T-helper 17 cell (primary cell): ENCODE measurements at places on chromosomes 4 and X.
A peak's percentile ranks its signal among the peaks of the same experiment; 100 is the strongest.

DNA sequence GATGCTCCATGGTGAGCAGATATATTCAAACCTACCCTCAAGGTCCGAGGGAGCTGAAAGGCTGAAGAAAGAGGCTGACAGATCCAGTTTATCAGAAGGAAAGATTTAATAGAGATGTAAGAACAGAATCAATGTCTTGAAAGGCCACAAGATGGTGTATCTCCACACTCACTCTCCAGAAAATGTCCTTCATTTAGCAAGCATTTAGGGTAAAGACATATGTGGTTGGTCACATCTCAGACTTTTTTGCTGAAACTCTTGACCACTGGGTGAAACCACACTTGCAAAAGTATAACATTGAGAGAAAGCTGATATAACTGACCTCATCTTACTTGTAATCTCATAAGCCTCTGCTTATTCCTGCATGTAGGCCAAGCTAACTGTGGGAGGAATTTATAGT, 745.8 kb upstream of the GALNTL6 start:
- H3K27ac ChIP-seq: no peak overlapping the region
- DNase-seq: no peak
- no peaks in the 10 kb centered on the region for H3K4me1 ChIP-seq
- H3K4me3 ChIP-seq: no peak overlapping the region
- no peaks in the 10 kb centered on the region for H3K36me3 ChIP-seq

GRCh38 chrX:153874366-153875125, 11.4 kb downstream of the L1CAM start:
- H3K27ac ChIP-seq: peak overlapping the region; percentile 78
- peaks cover 6% of the 10 kb centered on the region for H3K27me3 ChIP-seq

DNA sequence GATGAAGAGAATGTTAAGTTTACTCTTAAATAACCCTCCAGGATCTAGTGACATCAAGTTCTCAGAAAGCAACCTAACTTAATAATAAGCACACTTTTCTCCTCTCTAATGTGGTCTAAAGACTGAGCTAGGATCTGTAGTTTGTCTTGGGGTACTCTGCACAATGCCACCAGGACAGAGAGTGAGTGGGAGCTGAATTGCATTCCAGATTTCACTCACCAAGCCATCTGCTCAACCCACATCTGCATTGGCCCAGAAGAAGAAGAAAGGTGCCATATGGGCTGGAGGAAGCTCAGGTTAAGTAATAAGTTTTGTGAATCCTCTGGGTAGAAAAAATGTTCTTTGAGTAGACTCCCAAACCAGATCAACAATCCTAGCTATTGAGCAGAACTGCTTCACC, 384.6 kb downstream of the PPP3CA start:
- no peaks in the 10 kb centered on the region for H3K4me1 ChIP-seq
- no peak for DNase-seq
- H3K27me3 ChIP-seq: no peaks in the 10 kb centered on the region
- H3K36me3 ChIP-seq: no peaks in the 10 kb centered on the region
- H3K4me3 ChIP-seq: no peak overlapping the region

- no peaks in the 10 kb centered on the region for H3K36me3 ChIP-seq
- no peaks in the 10 kb centered on the region for H3K4me1 ChIP-seq
- no peak overlapping the region for H3K4me3 ChIP-seq
- peaks cover 13% of the 10 kb centered on the region for H3K27me3 ChIP-seq
- DNase-seq: no peak
These were observed 135.0 kb upstream of the SCML1 start for GRCh38 chrX:17602245-17602644.

DNA sequence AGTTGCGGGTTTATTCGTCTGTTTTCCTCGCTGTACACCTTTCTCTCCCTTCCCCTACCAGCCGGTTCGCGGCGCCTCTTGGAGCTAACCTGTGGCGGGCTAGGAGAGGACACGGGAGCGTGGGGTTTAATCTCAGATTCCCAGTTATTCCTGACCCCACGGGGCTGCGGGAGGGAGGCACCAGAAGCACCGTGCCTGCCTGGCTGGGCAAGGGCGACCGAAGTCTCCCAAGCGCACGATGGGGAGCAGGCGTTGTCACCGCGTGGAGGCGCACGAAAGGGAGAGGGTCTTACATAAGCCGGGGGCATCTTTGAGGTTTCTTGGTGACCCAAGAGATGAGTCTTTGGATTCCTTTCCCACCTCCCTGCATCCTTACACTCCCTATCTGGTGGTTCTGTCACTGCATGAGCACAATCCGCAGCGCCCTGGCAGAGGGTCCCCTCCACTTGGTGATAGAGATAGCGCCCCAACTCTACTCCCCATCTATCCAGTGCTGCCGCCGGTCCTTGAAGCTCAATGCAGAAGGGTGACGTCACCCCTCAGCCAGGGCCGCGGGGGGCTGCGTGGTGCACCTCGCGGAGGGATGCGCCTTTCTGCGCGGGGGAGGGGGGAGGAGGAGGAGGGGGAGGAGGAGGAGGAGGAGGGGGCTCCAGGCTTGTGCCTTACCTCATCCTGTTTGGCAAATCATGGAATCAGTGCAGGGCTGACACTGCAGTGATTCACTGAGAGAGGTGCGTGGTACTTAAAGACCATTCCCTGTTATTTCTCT, 793 bp downstream of the TSPAN7 start:
- no peak for DNase-seq
- H3K27me3 ChIP-seq: no peaks in the 10 kb centered on the region
- H3K4me1 ChIP-seq: peaks cover 2% of the 10 kb centered on the region
- no peak overlapping the region for H3K27ac ChIP-seq

- no peak for DNase-seq
- no peaks in the 10 kb centered on the region for H3K36me3 ChIP-seq
- H3K27ac ChIP-seq: peak overlapping the region; percentile 32
- H3K4me3 ChIP-seq: no peak overlapping the region
- no peaks in the 10 kb centered on the region for H3K27me3 ChIP-seq
These were observed 141.8 kb upstream of the MSX1 start for GRCh38 chr4:4717692-4718091.
